ENCODE measurements at places on chromosomes 11 and 22. TPM values are rescaled to one million over a fixed set of nuclear protein-coding genes. Genes with fewer than 3 reads are reported as not detected.

Gene TRPM5
- total RNA-seq: not detected

Gene FBXO7
- 50.5 TPM for total RNA-seq

Gene PHLDA2
- total RNA-seq: 5.8 TPM

Gene OR8D2
- total RNA-seq: not detected

Gene OR51B4
- total RNA-seq: 0.20 TPM

Gene OR10A3
- 0.07 TPM for total RNA-seq

Gene HBE1
- total RNA-seq: not detected

Gene DBX1
- not detected for total RNA-seq

Gene LDHAL6A
- not detected for total RNA-seq

Gene HORMAD2
- not detected for total RNA-seq

Gene CTSW
- total RNA-seq: not detected

Gene IRAG1
- total RNA-seq: 69.0 TPM

Gene ZNF215
- 3.8 TPM for total RNA-seq

Gene ZNF280B
- 0.13 TPM for total RNA-seq

Gene MMP10
- 5.1 TPM for total RNA-seq

Gene MYRF
- total RNA-seq: 1.0 TPM

Gene SYNGR1
- 7.2 TPM for total RNA-seq

Gene OR8B3
- not detected for total RNA-seq

Gene OR52M1
- total RNA-seq: not detected

Gene GGT5
- 12.1 TPM for total RNA-seq

Gene OR8D4
- not detected for total RNA-seq

Gene ARHGEF17
- total RNA-seq: 90.2 TPM

Gene MFNG
- total RNA-seq: 0.30 TPM

Measured in smooth muscle cell of the pulmonary artery (primary cell).